ENCODE measurements at places on chromosomes 13 and 19.

- DNase-seq: no peak
Observed at GRCh38 chr13:22012686-22013085, 341.8 kb downstream of the FGF9 start.

- peak; percentile 63 for DNase-seq
Observed at GRCh38 chr13:40518481-40518882, 148.0 kb downstream of the FOXO1 start.

DNA sequence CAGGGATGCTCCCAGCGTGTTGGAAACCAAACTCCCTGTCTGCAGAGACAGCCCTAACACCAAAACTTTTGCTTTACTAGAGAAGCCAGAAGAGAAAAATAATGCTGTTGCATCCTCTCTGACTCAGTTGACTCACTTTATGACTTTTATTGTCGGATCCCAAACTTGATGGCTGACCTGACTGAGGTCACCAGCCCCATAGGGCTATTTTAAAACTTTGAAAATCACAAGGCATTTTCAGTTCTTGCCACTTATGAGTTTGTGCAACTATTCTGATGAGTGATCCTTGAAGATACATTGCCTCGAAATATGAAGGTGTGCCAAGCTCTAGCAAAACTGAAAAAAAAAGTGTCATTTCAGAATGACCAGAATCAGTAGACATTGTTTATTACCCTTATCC is 320.2 kb downstream of the DLEU7 start:
- DNase-seq: no peak

DNA sequence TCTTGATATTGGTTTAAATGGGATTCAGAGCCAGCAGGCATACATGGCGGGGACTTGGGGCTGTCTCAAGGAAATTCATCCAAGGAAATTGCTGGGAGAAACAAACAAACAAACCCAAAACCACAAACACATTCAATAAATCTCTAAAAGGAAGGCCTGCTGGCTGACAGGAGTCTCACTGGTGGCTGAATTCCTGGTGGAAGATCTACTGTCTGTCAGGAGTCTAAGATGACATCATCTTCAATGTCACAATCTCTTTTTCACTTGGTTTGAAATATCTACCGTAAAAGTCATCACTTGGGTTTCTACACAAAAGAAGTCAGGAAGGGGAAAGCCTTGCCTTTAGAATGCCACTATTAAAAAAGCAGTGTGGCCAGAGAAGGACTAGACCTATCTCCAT is 87.9 kb downstream of the KLF5 start:
- DNase-seq: no peak

DNA sequence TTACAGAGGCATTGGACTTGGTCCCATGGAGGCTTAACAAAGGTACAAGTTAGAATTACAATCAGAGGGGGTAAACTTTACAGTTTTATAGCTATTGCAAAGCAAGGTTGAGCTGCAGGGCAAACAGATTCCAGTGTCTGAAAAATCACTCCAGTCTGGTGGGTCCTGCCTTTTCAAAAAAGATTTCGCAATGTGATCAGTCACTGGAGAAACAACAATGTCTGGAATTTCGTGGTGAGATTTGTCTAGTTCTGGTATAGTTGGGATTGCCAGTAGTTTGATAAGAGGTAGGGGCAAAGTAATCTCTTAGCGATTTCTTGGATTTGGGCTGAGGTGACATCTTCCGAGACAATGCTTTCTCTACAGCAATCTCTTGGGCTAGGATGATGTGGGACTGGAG is 1198.2 kb upstream of the PCDH9 start:
- no peak for DNase-seq

DNA sequence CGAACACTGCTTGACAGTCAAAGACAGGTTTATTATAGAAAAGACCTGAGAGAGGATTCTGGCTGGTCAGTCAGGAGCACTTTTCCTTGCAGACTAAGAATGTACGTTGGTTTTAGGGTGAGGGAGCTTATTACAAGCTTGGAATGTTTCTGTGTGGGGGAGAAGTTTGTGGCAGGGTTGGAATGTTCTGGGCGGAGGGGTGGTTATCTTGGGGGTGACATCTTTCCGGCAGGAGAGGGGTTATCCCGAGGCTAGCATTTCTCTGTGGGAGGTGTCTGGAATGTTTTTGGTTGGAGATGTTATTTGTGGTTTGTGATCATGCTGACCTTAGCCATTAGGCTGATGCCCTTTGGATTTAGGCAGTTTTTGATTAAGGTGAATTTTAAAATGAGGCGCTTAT is 61.8 kb downstream of the ZNF136 start:
- no peak for DNase-seq

DNA sequence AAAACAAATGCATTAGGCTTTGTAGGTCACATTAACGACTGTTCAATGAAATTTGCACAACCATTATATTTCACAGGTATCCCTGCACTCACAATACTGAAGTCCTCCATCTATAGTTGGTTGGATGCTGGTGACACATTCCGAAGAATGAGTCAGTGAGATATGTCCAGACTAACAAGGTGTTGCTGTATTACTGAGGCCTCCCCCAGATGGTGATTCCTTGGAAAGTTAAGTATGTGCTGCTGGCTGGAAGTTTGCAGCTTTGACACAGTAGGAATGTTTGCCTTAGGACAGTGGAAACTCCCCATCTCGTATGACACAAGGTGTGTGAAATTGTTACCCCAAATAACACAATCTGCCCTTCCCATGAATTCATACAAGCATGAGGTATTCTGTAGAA is 46.6 kb downstream of the FGF14 start:
- DNase-seq: no peak

- DNase-seq: no peak
Observed at GRCh38 chr13:100707818-100708740, 33.5 kb upstream of the TMTC4 start.

DNA sequence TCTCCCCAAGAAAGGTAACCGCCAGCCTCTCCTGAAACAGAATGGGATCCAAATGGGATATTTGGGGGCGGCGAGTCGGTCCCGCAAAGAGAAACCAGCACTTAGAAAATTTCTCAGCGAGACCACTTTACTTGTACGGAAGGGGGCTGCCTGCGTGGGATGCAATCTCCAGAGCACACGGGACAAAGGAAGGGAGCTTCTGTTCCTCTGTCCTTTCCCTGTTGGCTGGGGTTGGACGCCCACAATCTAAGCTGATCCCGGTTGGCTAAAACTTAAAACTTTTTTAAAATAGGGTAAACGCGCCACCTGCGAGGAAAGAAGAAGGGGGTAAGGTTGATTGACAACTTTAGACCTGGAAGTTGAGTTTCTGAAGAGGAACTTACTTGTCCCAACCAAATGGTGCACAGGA is 826 bp upstream of the BSG start:
- DNase-seq: no peak

DNA sequence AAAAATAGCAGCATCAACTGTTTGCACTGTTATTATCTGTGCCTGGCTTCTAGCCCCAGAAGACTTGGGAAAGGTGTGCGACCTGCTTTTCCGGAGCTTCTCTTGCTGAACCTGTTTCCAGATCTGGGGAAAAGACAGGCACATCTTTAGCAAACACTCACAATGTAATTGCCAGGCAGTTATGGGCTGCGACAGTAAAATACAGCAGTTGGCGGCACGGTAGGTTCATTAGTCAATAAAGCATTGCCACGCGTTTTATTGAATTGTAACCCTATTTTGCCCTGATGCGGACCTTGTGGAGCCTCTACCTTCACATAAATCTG is 223.7 kb upstream of the TSHZ3 start:
- no peak for DNase-seq

GRCh38 chr13:43676320-43676719 is 110.5 kb downstream of the ENOX1 start:
- DNase-seq: no peak

DNA sequence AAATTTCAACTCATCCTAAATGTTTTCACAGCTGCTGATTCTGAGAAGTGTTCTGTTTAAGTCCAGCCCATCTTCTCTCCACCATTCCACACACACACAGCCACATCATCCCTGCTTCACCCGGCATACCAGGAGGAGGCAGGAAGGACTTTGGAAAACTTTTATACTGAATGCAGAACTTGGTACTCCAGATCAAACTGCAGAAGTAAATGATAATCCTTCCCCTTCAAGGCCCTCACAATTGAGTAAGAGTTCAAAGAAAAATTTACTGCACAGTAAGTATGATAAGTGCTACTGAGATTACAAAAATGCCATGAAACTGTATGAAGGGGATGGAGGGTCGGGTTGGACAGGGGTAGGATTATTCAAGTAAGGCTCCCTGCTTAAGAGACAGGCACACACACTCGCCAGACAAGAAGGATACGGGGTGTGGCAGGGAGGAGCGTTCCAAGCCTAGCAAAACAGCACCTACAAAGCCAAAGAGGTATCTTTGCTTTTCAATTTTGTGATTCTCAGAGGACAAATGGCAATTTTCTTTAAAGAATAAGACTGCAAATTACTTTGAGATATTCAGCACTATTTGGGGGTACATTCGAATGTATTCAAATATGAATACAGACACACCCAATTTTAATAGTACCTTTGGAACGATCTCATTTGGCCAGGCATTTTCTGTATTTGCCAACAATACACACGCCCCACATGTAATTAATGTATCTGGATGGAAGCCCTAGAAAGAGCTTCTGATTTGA is 2.5 kb downstream of the USP12 start:
- no peak for DNase-seq

DNA sequence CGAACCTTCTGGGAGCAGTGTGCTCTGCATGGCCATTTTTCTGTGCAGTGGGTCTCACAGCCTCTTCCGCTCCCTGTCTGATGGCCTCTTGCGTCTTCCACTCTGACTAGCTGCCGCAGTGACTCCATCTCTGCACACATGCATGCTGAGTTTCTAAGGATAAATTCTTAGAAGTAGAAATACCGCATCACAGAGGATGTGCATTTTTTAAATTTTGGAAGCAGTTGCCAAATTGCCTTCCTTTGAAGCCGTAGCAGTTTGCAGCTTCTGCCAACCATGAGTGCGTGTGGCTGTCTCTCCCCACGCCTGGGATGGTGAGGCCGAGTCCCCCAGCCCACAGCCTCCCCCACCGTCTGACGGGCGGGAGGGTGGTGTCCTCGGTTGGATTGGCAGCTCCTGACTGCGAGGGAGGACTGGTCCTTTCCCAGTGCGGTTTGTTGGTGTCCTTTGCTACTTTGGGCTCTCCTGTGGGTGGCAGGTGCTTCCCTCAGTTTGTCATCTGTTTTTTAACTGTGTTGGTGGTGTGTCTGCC is 9.8 kb downstream of the FZR1 start:
- no peak for DNase-seq

DNA sequence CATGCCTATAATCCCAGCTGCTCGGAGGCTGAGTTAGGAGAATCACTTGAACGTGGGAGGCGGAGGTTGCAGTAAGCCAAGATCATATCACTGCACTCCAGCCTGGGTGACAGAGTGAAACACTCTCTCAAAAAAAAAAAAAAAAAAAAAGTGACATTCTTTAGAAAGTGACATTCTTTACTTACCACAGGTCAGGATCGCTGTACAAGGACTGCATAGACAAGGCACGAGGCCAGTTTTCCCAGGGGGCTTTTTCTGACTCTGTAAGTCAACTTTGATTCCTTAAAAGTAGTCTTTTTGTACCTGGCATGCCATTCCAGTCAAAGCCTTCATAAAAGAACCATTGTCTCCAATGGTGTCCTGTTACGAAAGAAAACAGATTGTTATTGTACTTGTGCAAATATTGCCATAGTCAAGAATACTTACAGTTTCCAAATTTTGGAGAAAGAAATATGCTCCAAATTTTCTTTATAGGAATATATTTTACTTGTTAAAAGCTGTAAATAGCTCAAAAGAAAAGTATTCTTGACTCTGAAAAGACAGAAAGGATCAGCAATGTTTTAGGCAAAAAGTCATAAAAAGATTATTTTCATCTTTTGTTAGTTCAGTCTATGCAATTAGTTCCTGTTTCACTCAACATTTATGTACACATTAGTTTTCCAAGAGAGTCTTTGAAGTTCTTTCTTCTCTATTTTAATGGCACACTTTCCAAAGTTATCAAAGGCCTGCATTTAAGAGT is 39.3 kb downstream of the CEACAM1 start:
- DNase-seq: no peak

- no peak for DNase-seq
Observed at GRCh38 chr13:74230984-74231501, 96.8 kb upstream of the KLF12 start.

- no peak for DNase-seq
Observed at GRCh38 chr19:7393459-7393858, 44.7 kb downstream of the ARHGEF18 start.

DNA sequence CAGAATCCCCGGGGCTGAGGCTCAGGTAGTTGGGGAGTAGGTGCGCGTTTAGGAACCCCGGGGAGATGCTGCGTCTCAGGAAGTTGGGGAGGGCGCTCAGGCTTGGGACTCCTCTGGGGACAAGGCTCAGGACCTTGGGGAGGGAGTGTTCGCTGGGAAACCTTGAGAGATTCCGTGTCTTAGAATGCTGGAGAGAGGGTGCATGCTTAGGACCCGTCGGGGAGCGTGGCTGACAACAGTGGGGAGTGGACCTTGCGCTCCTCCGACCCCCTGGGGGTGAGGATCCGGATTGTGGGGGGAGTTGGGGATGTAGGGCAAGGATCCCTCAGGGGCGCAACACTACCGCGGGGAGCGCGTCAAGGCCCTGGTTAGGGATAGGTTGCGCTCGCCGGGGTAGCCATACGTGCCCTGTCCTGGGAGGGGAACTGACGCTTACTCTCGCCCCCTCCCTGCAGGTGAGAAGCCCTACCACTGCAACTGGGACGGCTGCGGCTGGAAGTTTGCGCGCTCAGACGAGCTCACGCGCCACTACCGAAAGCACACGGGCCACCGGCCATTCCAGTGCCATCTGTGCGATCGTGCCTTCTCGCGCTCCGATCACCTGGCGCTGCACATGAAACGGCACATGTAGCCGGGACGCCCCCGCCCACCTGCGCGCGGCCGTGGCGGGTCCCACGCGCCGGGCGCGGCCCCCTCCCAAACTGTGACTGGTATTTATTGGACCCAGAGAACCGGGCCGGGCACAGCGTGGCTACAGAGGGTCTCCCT is 2.0 kb downstream of the KLF2 start:
- DNase-seq: peak; percentile 53

DNA sequence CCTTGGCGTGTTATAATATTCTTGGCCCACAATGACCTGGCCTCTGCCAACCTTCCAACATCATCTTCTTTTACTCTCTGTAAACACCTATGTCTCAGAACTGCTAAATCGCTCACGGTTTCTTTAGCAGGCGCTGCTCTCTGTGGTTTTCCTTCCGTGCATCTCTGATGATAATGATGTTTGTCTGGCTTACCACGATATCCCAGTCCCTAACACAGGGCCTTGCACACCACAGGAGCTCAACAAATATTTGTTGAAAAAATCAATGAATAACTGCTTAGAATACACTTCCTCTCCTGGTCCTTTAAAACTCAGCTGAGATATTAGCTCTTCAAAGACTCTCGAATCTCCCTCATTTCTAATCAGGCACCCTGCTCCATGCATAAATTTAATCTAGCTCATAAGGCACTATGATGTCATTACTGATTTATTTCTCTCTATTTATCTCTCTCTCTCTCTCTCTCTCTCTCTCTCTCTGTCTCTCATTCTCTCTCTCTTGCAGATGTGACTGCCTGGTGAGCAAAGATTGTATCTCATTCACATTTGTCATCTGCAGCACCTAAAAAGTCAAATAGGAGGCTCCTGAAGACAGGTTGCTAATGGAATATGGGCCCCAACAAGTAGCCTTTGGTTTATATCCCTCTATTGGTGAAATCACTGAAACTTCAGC is 206.4 kb downstream of the NHLRC3 start:
- no peak for DNase-seq

GRCh38 chr13:107866032-107866940 is 349.1 kb downstream of the LIG4 start:
- DNase-seq: no peak

- DNase-seq: no peak
Observed at GRCh38 chr13:59766236-59766635, 397.5 kb downstream of the DIAPH3 start.
